ENCODE measurements at places on chromosomes 3 and 15.

- DNase-seq = no peak
Measured at GRCh38 chr15:55796321-55796965, 53.5 kb upstream of the PRTG start.

- no peak for DNase-seq
Measured at GRCh38 chr15:101378171-101378755, 83.2 kb upstream of the SNRPA1 start.

- no peak for DNase-seq
Measured at GRCh38 chr15:80839764-80840130, 60.6 kb downstream of the CEMIP start.

DNA sequence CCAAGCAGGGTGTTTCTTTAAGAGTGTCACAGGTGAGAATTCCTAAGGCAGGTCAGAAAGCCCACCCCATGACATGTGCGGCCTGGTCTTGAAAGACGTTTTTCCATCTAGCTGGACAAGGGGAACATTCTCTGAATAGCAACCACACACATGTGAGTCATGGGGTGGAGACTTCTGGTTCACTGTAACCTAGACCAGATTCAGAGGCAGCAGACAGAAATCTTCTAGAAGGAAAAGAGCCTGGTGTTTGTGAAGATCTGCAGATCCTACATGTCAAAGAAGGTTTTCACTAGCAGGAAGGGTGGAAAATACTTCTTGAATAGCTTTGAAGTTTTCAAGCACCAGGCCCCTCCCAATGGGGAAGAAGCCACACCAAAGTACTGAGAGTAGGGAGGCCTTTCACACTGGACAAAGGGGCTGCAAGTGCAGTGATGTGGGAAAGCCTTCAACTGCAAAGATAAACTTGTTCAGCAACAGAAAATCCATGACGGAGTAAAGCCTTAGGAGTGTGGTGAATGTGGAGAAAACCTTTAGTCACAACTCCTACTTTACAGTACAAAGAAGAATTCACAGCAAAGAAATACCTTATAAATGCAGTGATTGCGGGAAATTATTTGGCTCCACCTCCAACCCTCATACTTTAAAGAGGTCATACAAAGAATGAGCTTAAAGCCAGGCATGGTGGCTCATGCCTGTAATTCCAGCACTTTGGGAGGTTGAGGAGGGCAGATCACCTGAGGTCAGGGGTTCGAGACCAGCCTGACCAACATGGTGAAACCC lies 17.6 kb downstream of the ADAM10 start:
- no peak for DNase-seq

- no peak for DNase-seq
Measured at GRCh38 chr3:52370531-52370930, 54.4 kb downstream of the DNAH1 start.

- no peak for DNase-seq
Measured at GRCh38 chr3:111690242-111690641, 95.1 kb upstream of the ZBED2 start.

DNA sequence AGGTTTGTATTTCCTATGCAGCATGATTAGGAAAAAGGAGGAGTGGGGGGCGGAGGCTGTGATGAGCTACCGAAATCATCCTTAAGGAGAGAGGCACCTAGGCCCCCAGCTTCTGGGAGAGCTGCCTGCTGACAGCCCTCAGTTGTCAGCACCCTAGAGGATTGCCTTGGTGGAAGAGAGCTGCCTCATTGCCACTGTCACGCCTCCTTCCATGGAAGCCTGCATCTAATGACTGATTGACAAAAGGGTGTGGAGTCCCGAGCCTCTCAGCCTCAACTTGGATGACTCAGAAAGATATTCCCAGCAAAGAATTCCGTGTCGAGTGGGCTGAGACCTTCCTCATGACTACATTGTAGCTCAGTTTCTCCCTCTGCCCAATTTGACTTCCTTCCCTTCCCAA lies 320.4 kb upstream of the PROK2 start:
- no peak for DNase-seq

- DNase-seq = no peak
Measured at GRCh38 chr3:163878396-163878795, 1199.9 kb downstream of the SI start.

DNA sequence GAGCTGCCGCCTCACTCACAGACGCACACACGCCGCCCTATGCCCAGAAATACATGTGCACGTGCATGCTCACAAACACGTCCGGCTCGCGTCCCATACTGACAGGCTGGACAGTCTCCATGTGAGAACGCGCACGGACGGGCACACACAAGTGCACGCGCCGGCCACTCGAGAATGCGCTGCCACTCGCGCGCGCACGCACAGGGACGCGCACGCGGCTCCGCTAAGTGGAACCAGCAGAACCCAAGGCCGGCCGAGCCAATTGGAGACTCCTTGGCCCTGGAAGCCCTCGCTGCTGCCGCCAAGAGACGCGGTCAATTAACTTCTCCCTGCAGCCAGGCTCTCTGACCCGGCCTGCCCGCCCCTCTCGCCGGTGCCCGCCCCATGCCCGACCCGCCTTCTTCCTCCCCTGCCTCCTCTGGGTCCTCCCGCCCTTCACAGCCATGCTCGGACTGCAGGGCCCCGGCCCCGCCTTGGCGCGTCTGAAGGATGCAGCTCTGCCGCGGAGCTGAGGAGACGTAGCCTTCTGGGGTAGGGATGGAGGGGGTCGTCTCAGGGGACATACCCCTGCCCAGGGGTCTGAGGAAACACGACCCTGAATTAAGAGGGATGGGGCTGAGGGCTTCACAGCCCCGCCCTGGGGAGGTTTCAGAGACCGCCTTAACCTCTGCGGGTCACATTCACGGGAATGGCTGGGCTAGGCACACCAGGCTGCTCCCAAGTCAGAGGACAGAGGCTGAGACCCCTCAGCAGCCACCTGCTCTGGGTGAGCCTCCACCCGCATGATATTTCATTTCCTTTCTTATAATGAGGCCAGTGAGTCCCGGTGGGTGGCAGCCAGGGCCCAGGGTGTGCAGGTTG lies 15.0 kb downstream of the PTH1R start:
- no peak for DNase-seq

DNA sequence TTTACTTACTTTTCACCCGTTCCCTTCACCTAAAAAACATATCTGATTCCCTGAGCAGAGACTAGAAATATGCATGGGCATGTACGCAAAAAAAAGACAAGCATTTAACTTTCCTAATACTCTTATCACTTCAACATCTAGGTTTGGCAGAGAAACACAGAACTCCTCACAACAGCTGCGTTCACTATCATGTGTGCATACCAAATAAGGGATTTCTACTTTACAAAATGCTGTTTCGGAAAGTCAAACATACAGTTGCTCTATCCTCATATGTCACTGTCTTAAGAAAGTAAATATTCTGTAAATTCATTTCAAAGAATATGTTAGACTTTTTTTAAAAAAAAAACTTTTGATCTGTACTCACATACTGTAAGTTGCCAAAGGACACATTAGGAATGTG lies 65.1 kb upstream of the CBLB start:
- no peak for DNase-seq

GRCh38 chr3:33111581-33111980 lies 2.2 kb upstream of the CRTAP start:
- DNase-seq = no peak

DNA sequence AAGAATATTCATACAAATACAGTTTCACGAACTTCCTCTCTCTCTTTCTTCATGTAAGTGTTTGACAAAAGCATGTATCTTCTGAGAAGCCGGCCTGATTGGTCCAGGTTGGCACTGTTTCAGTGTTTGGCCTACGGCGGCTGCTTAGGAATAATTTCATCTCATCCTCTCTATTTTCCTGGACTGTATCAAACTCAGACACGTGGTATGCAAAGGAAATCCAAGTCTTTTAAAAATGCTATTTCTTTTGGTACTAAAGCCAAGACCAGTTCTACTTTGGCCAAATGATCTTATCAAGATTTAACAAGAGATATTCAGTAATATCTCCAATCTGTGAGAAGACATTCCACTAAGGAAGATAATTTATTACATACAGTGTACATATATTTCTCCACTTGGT lies 152.8 kb downstream of the TIGIT start:
- no peak for DNase-seq

- no peak for DNase-seq
Measured at GRCh38 chr3:59839810-59840515, 790.1 kb upstream of the CFAP20DC start.

DNA sequence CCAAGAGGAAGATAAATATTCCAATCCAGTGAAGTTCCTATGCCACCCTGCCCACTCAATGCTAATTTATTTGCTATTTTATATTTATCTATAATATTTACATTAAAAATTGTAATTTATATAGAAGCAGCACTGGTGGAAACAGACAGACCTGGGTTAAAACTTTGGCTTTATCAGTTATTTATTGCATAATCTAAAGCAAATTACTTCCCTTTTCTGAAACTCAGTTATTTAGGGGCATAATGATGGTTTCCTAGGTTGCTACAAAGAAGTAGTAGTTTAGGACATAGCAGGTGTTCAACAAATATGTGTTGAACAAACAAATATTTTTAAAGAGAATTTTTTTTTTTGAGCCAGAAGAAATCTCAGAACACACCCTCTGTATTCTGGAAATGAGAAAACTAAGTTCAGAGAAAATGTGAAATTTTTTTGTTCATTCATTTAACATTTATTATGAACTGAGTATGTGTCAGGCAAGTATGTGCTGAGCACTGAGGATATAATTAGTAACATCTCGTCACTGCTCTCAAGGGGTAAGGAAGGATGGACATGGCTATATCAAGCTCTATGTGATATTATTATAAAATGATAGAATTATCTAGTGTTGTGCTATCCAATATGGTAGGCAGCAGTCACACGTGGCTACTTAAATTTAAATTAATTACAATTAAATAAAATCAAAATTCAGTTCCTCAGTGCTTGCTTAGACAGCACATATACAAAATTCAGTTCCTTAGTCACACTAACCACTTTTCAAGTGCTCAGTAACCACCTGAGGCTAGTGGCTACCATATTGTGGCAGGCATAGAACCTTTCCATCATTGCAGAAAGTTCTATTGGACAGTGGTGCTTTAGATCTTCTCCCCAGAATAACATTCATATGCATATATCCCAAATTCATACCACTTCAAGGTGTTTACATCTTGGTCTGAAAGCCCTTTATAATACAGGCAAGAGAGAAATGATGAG lies 7.0 kb upstream of the UBE2Q2 start:
- no peak for DNase-seq

GRCh38 chr3:153295901-153296300 lies 133.9 kb downstream of the RAP2B start:
- no peak for DNase-seq

- no peak for DNase-seq
Measured at GRCh38 chr3:111605493-111605892, 10.3 kb upstream of the ZBED2 start.
